ENCODE measurements at places on chromosomes 13 and 19. TPM values are rescaled to one million over a fixed set of nuclear protein-coding genes. Genes with fewer than 3 reads are reported as not detected.

DNA sequence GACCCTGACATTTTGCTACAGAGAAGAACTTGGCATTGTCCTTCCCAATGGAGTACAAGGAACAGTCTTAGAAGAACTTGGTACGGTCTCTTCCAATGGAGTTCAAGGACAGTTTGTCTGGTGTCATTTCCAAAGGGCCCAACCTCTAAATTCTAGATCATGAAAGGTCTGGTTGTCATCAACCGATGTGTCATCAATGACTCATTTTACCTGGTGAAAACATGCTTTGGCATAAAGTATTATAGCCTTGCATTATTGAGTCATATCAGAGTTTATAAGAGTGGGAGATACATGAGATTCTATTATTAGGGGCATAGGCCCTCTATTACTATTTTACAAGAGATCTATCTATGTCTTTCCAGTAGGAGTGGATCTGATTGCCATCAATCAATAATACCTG, 4.3 kb downstream of the CYP2B6 start:
- no peak for DNase-seq

DNA sequence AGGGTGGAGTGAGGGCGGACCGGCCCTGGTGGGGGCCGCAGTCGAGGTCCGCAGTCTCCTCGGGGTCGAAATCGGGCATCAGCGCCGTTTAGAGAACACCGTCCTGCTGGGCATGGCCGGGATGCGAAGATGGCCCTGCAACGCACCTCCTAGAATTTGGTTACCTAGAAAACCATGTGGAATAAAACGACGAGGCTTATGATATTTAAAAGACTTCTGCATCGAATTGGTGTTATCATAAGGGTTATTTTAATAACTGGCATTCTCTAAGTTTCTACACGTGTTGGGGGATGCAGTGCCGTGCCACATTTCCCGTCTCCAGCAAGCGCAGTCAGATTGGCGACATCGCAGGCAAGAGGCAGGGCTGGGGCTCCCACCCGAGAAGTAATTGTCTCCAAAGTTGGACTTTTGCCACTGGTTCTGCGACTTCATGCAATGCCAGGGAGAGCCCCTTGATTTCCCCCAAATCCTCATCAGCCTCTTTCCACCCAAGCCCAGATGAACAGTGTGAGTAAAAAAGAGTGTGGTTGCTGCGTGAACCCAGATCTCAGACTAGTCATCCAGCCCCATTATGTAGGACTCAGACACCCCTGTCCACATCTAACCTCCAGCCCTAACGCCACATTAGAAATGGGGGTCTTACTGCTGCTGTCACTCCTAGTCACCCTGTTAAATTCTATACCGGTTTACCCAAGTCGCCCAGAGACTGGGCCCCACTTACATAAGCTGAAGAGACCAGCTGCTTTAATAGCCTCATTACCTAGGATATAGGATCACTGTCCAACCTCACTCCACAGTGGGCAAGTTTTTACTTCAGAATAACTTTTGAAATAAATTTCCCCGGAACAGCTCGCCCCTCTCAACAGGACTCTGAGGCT, 571 bp upstream of the DHRS12 start:
- DNase-seq = no peak

DNA sequence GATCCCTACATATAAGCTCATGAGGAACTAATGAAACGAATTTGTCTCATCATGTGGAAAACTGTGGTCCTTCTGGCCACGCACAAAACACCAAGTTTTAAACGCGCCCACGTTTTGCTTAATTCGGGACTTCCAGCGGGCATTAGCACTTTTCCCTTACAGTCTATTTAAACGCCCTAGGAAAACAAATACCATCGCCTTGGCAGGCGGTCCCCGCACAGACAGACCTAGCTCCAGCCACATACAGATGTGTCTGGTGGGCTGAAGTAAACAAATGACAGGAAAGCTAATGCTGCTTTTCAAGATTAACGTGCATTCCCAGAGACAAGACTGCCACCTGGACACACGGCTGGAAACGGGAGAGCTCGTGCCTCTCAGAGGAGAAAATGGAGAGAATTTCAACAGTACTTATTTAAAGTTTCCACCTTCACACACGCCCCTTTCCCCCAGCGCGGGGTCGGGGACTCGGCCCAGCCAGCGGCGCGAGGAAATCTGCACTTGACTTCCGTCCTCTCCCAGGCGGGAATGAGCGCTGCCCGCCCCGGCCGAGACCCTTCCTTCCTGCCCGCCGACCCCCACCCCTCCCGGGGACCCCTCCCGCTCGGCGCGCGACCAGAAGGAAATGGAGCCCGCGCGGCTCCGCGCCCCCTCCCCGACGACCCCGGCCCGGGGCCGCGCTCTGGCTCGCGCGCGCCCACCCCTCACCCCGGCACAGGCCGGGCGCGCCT, 931 bp downstream of the USP12 start:
- peak; percentile 84 for DNase-seq

DNA sequence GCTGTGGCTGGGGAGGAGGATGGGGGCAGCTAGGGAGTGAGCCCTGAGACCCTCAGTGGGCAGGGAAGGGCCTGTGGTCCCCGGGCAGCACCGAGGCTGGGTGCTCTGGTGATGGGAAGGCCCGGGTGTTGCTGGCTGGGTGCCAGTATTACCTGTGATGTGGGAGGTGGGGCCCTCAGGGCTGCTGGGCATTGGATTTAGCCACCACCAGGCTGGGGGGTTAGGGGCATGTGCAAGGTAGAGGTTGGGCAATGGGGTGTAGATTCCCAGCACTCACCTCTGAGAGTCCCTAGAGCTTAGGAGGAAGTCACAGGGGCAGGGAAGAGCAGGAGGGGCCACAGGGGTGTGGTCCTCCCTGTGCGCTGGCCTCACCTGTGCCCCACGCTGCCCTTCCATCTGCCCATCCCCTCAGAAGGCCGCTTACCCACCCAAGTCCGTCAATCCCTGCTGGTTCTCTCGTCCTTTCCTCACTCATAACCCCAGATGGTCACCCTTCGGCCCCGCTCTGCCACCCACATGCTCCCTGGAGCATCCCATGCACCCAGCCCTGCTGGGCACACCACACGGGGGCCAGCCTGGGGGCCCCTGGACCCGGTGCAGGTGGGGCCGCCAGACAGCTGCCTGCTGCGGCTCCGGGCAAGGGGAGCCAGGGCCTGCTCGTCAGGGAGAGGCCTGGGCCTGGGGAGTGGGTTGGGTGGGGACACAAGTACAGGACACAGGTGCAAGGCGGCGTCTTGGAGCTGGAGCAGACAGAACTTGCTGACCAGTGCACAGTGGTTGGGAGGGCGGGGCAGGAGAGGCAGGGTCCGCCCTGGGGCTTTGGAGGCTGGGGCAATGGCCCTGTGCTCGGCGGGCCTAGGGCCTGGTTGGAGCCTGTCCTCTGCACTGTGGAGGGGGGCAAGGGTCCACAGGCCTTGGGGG, 12.5 kb downstream of the EPN1 start:
- peak; percentile 40 for DNase-seq

GRCh38 chr19:1360818-1361461, 22.8 kb upstream of the NDUFS7 start:
- peak; percentile 92 for DNase-seq

DNA sequence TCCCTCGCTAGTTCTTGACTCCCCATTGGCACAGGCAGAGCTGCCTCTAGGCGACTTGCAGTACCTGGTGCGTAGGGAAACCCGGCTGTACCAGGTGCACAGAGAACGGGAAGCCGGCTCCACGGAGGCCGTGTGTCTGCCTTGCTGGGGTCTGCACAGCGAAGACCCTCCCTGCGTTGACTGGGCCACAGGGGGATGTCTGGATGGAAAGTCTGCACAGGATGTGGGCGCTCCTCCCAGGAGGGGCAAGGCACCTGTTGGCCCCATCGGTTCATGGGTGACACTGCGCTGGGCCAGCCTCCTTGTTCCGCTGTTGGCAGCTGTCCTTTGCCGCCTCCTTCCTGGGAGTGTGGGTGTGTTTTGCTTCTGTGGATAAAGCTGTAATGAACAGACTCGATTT, 138.3 kb downstream of the TEX29 start:
- DNase-seq = no peak

The KLK11 gene
- not detected for total RNA-seq

The MPND gene
- total RNA-seq = 13.5 TPM

Measured in aorta (tissue), 5 donors.